Pancreas (tissue), 10 donors: ENCODE measurements at places on chromosomes 1 and 21. TPM values are rescaled to one million over a fixed set of nuclear protein-coding genes. Genes with fewer than 3 reads are reported as not detected.

PROK1 gene
- not detected for total RNA-seq

S100B gene
- 0.60 TPM for total RNA-seq

GBP6 gene
- not detected for total RNA-seq

DNA sequence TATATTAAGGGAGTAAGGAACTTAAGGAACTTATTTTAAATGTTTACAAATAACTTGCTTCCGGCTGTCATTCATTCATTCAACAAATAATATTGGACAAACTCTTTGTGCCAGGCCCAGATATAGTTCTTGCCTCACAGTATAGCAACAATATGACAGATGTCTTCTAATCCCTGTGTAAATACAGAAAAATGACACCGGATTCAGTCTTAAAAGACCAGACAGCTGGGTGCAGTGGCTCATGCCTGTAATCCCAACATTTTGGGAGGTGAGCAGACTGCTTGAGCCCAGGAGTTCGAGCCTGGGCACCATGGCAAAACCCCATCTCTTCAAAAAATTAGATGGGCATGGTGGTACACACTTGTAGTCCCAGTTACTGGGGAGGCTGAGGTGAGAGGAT lies 23.7 kb downstream of the EIF2B3 start:
- no peak for DNase-seq
- no peaks in the 10 kb centered on the region for H3K4me1 ChIP-seq
- peaks cover 6% of the 10 kb centered on the region for H3K36me3 ChIP-seq
- H3K27me3 ChIP-seq: no peaks in the 10 kb centered on the region
- no peak overlapping the region for H3K27ac ChIP-seq

DNA sequence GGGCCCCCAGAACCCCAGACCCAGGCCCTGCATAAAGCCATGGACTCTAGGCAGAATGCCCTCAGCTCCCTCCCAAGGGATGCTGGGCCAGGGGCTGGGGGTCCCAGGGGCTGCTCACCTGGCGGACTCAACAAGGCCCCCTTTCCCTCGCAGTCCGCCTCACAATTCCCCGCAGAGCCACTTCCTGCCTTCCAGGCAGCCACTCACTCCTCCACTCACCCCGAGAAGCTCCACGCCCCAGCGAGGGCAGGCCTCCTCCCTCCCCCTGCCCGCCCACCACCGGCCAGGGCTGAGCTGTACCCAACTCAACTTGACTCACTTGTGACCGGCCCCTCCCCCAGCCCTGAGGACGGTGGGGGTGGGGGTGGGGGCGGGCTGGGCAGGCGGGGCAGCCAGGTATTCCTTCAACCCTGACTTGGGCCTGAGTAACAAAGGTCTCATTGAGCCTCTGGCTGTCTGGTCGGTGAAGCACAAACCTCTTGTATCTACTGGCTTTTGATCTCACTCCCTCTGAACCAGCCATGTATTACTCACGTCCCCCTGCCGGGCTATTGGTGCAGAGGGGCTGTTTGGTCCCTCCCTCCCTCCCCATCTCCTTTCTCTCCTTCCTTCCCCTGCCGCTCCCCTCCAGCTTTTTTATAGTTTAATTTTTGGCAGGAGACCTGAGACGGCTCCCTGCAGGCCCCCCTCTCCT lies 5.9 kb downstream of the BLACAT1 start:
- no peak overlapping the region for H3K4me3 ChIP-seq
- H3K36me3 ChIP-seq: no peaks in the 10 kb centered on the region
- peak; percentile 73 for DNase-seq
- H3K27me3 ChIP-seq: peaks cover 2% of the 10 kb centered on the region

DNA sequence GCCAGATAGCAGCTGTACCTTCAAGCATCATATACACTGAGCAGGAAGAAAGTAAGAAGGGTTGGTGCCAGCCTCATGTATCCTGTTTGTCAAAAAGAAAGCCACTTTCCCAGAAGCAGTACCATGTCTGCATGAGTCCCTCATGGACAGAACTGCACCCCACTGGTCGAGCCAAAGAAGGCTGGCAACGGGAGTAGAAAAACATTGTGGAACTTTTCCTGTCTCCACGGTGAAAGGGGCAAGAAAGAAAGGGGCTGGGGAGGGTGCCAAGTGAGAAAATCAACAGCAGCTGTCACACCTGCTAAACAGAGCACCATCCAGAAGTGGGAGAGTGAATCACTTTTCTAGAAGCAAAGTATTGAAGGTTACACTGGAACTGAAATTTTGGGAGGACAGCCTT lies 621.7 kb downstream of the LMO4 start:
- no peak overlapping the region for H3K27ac ChIP-seq
- H3K27me3 ChIP-seq: no peaks in the 10 kb centered on the region
- no peak for DNase-seq
- no peaks in the 10 kb centered on the region for H3K4me1 ChIP-seq
- no peaks in the 10 kb centered on the region for H3K36me3 ChIP-seq
- no peak overlapping the region for H3K4me3 ChIP-seq

GRCh38 chr21:34783815-34784214 lies 115.0 kb downstream of the CLIC6 start:
- no peaks in the 10 kb centered on the region for H3K27me3 ChIP-seq
- H3K4me3 ChIP-seq: no peak overlapping the region
- H3K4me1 ChIP-seq: no peaks in the 10 kb centered on the region

DNA sequence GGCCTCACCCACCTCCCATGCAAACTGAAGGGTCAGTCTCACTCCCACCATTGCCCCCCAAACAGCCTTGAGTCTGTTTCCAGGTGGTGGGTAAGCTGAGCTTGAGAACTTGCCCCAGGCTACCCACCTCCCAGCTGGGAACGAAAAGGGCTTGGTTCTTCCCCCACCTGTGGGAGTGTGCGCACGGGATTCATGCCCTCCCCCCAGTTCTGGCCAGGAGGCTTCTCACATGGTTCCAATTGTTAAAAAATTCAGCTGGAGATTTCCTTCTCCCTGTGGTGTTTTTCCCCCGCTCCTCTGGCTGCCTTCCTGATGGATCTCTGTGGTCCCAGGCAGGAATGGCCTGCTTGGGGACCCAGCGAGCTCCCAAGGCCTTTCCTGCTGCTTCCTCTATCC lies 81.8 kb upstream of the C21orf91 start:
- DNase-seq: no peak
- no peaks in the 10 kb centered on the region for H3K27me3 ChIP-seq
- no peak overlapping the region for H3K4me3 ChIP-seq
- H3K27ac ChIP-seq: no peak overlapping the region

- H3K36me3 ChIP-seq: no peaks in the 10 kb centered on the region
- no peaks in the 10 kb centered on the region for H3K4me1 ChIP-seq
- no peak for DNase-seq
- H3K27ac ChIP-seq: no peak overlapping the region
- H3K4me3 ChIP-seq: no peak overlapping the region
These were observed 10.2 kb upstream of the OR10J4 start for GRCh38 chr1:159421821-159422220.

DNA sequence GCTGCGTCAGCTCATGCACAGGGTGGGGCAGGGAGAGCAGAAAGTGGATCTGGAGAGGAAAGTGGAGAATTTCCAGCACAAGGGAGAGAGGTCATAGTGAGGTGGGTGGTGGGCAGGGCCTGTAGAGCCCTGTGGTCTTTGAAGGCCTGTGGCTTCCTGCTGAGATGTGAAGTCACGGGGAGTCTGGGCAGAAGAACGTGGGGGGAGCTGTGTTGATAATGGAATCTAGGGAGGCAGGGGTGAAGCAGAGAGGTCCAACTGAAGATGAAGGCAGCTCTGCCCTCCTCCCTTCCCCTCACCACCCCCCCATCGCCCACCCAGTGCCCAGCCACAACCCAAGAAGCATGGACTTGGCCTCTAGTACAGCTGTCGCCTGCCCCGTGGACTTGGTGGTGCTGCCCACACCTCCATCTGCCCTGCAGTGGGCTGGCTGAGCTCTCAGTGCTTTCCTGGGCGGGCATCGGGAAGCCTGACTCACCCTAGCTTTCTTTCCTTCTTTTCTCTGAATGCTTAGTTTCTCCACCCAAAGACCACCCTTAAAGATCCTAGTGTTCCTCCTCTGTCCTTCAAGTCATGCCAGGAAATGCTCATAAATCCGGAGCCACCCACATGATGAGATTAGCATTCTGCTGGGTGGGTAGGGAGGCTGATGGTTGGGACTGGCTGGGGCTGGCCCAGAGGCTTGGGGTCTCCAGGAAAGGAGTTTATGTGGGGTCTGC lies 186.1 kb downstream of the TRABD2B start:
- H3K4me1 ChIP-seq: no peaks in the 10 kb centered on the region
- H3K27me3 ChIP-seq: no peaks in the 10 kb centered on the region
- H3K36me3 ChIP-seq: no peaks in the 10 kb centered on the region
- H3K27ac ChIP-seq: no peak overlapping the region

DNA sequence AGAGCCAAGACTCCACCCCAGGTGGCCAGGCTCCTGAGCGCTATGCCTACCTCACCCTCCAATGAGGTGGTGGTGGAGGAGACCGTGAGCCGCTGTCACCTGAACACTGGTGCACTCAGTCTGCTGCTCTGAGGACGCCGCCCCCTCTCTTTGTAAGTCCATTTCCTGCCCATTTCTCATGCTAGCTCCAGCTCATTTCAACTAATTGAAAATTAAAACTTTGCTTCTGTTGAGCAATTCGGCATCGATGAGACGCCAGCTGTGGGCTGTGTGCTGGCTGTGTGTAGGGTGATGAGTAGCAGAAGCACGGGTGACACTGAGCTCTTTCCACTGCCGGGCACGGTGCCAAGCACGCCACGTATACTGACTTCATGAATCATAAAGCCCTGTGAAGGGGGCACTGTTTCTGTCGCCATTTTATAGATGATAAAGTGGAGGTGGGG lies 11.2 kb downstream of the TNFRSF1B start:
- H3K4me3 ChIP-seq: no peak overlapping the region
- H3K36me3 ChIP-seq: no peaks in the 10 kb centered on the region
- no peaks in the 10 kb centered on the region for H3K27me3 ChIP-seq
- H3K27ac ChIP-seq: no peak overlapping the region

DNA sequence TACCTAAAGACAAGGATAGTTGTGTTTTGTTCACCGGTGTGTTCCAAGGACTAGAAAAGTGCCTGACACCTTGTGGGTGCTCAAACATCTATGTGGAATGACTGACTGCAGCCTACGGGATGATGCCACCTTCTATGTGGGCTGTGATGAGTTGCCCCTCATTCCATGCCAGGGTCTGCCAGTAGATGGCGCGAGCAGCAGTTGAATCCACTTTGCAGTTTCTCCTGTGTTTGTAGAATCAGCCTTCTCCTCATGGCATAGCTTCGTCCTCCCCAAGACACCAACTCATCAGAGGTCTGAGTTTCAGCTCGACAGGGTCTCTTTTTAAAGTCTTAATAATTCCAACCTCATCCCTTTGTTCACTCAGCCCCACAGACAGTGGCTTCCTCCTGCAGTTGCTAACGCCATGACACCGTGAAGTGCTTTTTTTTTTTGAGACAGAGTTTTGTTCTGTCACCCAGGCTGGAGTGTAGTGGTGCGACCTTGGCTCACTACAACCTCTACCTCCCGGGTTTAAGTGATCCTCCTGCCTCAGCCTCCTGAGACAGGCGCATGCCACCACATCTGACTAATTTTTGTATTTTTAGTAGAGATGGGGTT lies 133.7 kb downstream of the CAPN8 start:
- no peak overlapping the region for H3K4me3 ChIP-seq
- H3K27me3 ChIP-seq: no peaks in the 10 kb centered on the region
- DNase-seq: peak; percentile 52
- no peak overlapping the region for H3K27ac ChIP-seq
- no peaks in the 10 kb centered on the region for H3K36me3 ChIP-seq
- no peaks in the 10 kb centered on the region for H3K4me1 ChIP-seq

DNA sequence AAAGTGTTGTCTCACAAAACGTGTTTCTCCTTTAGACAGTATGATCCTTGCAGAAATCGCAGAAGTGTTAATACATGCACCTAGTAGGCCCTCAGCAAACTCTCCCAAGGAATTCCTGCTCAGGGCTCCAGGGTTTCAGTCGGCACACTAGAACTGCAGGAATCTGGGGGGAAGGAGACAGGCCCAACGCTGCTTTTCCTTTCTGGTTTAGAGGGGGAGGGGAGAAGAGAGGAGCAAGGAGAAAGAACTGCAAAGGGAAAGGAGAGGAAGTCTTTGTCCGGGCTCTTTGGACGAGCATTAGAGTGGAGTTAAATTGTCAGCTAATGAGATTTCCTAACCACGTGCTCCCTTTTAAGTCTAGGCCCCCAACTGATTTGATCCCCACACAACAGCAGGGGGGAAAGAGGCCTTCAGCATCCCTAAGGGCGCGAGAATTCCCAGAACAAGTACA lies 103.7 kb upstream of the SOD1 start:
- H3K4me3 ChIP-seq: no peak overlapping the region
- no peak for DNase-seq
- H3K36me3 ChIP-seq: no peaks in the 10 kb centered on the region
- H3K4me1 ChIP-seq: no peaks in the 10 kb centered on the region

DNA sequence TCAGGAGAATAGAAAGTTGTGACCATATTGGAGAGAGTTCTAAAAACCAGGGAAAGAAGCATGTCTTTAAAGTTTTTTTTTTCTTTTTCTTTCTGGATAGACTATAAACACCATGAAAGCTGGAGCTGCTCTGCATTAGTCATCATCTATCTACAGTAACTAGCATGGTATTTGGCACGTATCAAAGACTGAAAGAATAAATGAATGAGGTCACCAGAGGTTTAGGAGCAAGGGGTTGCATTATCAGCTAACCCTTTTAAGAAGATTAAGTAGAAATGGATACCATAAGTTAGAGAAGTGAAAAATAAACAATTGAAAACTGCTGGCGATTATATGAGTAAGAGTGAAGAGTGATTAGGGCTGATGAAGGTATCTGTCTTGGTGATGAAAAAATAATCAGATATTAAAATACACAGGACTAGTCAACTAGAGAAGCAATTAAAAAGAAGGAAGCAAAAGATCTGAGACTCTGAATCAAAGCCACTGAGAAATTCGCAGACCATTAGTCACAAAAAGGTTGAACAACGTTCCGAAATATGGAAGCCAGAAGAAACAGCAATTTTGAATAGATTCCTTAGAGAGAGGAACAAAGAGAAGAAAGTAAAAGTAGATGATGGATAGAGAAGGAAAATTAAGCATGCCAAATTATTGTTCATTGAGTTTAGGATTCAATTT lies 536.4 kb downstream of the DPYD start:
- no peaks in the 10 kb centered on the region for H3K27me3 ChIP-seq
- no peak for DNase-seq
- H3K27ac ChIP-seq: no peak overlapping the region
- no peak overlapping the region for H3K4me3 ChIP-seq
